ENCODE measurements at places on chromosomes 7 and 10. TPM values are rescaled to one million over a fixed set of nuclear protein-coding genes. Genes with fewer than 3 reads are reported as not detected.

GCK gene
- 0.13 TPM for polyA plus RNA-seq

SRRT gene
- polyA plus RNA-seq, result 51.9 TPM

NEBL gene
- 0.17 TPM for polyA plus RNA-seq

MEST gene
- polyA plus RNA-seq, result 46.7 TPM

HTRA1 gene
- polyA plus RNA-seq, result 309 TPM

EMX2 gene
- not detected for polyA plus RNA-seq

SERPINE1 gene
- 4,637 TPM for polyA plus RNA-seq

WEE2 gene
- polyA plus RNA-seq, result not detected

EIF4H gene
- polyA plus RNA-seq, result 406 TPM

CACNB2 gene
- polyA plus RNA-seq, result not detected

FLNC gene
- polyA plus RNA-seq, result 20.1 TPM

UNC5B gene
- 0.57 TPM for polyA plus RNA-seq

PRF1 gene
- polyA plus RNA-seq, result not detected

H2BK1 gene
- polyA plus RNA-seq, result not detected

ERLIN1 gene
- 25.0 TPM for polyA plus RNA-seq

ADCY1 gene
- polyA plus RNA-seq, result 0.37 TPM

ITIH2 gene
- polyA plus RNA-seq, result not detected

LRMDA gene
- polyA plus RNA-seq, result 18.0 TPM

PCLO gene
- polyA plus RNA-seq, result 0.04 TPM

GRK5 gene
- 13.1 TPM for polyA plus RNA-seq

DDIT4 gene
- polyA plus RNA-seq, result 64.2 TPM

POLR3A gene
- 8.0 TPM for polyA plus RNA-seq

ATOH7 gene
- polyA plus RNA-seq, result not detected

KCNIP2 gene
- 0.36 TPM for polyA plus RNA-seq
